ENCODE measurements at places on chromosomes 6 and 20.

DNA sequence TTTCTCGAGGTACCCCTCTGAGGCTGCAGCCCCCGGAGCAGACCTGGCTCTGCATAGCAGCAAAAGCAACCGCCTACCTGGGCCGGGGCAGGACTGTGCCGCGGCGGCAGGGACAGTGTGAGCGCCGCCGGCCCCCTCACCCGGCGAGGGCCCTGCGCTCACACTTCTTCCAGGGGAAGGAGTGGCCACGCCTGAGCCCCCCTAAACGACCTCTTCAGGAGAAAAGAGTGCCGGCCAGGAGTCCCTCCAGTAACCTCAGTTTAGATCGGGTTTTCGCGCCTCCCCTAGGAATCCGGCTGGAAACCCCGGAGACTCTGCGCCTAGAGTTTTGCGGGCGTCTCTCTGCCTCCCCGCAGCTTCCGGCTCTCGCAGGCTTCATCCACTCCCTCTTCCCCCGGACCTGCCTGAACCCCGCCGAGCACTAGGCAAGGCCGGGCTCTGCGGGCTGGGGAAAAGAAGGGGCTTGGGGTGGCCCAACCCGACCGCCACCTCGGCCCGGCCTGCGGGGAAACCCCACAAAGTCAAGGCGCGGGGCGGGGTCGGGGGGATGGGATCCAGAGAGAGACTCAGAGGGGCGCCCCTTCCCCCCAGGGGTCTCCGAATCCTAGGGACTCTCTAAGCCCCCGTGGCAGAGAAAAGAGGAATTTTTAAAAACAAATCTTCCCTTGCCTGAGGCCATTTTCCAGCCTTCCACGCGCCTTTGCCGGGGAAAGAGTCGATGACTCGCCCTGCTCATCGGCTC is 558 bp downstream of the LINC00237 start:
- no peak for DNase-seq

DNA sequence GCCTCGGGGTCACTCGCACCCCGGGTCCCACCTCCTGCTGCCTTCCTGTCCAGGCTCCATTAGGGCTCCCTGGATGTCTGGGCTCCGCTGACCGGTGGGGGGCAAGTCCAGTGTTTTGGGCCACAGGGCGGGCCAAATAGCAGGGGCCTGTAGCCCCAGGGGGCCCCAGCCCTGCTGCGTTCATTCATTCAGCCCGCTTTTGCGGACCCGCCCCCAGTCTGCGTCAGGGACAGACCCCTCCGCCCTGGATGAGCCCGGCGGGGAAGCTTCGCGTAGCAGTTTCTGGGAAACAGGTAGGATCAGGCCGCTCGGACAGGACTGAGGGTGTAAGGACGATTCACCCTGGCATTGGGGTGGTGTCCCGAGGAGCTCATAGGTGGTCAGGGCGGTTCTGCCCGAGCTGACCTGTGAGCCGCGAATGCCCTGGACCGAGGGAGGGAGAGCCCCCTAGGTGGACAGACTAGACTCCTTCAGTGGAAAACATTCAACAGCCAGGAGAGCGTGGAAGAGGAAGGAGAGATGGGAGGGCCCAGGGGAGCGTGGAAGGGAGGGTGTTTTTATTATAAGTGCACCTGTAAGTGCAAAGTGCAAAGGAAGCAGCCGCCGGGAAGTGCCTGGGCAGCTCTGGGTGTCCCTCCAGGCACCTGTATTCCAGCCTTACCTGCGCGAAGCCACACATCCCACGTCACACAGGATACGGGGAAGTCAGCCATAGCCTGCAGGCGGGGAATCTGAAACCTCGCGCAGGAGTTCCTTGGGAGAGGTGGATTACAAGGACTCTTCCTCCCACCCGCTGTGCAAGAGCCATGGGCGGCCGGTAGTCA is 662 bp downstream of the ENTPD6 start:
- DNase-seq, result no peak

GRCh38 chr6:135905604-135906300 is 54.3 kb downstream of the PDE7B start:
- DNase-seq, result no peak

DNA sequence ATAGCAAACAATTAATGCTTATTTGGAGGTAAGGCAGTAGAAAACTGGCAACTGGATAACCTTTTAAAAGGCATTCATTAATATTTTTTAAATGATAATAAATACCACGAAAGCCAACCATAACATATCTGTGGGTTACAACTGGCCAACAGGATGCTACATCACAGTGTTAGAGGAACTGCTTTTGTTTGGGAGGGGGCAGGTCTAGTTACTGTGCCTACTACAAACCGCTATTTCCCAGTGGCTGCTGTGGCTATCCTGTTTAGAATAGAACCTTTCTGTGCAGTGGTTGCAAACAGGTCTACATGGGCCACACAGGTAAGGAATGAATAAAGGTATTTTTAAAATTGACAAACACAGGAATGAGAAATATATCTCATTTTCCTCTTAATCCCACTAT is 976 bp downstream of the PIGT start:
- no peak for DNase-seq

DNA sequence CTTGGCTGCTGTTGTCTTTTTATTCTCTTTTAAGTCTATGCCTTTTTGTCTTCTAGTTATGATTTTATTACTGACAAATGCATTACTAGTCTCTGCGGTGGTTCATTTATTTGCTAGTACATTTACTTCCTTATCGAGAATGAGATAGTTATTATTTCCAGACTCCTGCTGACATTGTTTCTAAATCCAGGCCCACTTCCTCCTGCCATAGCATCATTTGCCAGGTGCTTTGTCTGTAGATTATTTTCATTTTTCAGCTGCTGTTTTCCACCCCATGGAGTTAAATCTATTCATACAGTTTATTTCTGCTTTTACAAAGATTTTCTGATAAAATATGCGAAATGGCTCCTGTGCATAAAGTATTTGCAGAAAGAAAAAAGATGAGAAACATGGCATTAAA is 459.7 kb downstream of the MMUT start:
- DNase-seq, result no peak

DNA sequence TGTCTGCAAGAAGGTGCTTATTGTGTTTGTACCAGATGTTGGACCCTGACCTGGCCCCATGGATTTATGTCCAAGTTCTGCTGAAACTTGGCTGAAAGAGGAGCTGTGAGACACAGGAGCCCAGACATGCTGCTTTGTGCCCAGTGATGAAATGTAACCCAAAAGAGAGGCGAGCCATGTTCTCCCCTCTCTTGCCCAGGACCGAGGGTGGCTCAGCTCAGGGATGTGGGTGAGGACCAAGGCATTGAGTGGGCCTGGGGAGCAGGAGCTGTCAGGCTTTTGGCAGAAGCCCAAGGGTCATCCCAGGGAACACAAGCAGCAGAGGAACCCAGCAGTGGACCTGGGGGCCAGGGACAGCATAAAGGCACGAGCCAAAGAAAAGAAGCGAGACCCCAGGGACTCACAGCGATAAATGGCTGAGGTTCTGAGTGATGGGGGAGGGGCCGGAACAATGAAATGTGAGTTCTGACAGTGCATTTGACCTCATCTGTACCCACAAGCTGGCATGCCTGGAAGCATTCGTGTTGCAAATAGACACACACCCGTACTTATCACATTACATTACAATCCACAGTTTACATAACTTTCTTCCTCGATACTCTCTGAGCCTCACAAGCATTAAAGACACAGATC is 363.4 kb upstream of the JARID2 start:
- DNase-seq, result no peak
